ENCODE measurements at places on chromosomes 7 and 10. TPM values are rescaled to one million over a fixed set of nuclear protein-coding genes. Genes with fewer than 3 reads are reported as not detected.

Gene GJD4
- not detected for total RNA-seq

Gene ING3
- 15.1 TPM for total RNA-seq

Gene IFIT1B
- 6.3 TPM for total RNA-seq

Gene SPDYE5
- not detected for total RNA-seq

Gene KCNIP2
- total RNA-seq: 18.9 TPM

DNA sequence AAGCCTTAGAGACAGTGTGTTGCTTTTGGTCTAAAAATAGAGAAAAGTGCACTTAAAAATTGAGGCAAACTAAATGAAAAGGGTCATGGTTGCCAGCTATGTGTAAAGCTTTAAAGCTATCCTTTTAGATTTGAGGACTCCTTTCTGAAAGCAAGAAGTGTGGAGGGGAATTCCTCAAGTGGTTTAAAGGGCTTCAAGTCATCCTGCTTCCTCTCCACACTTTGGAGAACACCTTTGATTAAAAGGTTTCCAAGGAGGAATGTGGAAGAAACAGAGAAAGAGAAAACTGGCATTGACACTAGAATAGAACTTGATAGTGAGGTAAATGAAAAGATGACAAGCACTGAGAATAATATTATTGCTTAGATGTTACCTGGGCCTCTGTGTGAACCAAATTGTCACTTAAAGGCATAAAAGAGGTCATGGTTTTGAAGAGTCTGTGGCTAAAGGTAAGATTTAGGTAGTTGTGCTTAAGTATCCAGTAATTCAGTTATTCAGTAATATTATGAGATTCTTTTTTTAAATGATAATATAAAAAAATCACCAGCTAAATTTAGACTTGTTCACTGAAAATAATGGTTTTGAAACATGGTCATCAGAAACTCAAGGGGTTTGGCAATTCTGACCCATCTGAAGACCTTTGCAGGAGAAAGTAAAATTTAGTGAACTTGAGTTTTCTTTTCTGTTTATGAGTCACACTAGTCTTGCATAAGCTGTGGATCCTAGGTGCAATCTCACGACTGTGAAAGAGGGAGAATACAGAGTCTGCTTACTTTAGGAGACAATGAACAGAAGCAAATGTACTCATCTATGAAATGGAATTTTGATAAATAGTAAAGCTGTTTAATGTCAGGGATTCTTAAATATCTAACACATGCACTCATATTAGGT lies 466.0 kb downstream of the KIF20B start:
- no peak for DNase-seq

DNA sequence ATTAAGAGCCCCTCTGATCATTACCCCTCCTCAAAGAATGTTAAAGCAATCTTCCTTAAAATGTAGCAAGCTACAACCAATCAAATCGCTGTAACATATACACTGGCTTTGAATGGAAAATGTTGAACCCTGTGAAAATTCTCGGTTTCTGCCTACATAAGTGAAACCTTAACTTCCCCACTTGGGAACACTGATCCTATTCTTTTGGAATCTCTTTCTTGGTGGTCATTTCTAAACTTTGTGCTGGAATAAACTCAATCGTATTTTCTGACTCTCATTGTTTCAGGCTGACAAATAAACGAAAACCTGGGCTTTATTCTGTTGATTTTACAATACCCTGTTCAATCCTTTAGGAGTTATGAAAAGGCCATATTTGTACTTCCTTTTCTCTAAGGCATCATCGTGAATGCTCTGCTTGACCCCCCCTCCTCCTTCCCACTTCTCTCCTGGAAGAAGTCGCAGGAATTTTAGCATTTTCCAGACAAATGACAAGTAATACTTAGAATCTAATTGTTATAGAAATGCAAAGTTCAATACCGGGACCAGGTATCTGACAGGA lies 155.1 kb upstream of the FAM13C start:
- no peak for DNase-seq

Gene CYP26C1
- total RNA-seq: 0.85 TPM

DNA sequence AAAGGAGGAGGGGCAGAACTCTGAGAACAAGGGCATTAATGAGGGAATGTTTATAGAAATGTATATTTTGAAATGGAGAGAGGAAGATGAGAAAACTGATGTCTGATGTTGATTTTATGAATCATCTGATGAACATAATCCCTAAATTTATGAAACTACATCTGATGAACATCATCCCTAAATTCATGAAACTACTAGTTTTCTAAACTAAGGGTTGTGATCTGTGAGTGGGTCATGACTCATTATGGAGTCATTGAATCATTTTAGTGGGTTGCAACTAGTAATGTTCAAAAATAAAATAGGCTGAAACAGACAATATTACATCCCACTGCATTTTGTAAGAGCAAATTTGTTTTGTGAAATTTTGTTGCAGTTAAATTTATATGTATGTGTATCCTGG lies 442.6 kb upstream of the TEX47 start:
- no peak for DNase-seq

- DNase-seq: no peak
These were observed 71.6 kb downstream of the INPP5A start for GRCh38 chr10:132609211-132609610.

- no peak for DNase-seq
These were observed at the start of gene ENTPD1 for GRCh38 chr10:95756041-95756761. ENTPD1 (plus strand) TSS chr10:95756163; CDS start chr10:95756240, 77 bp downstream.
